Activated T-cell treated with anti-CD3 and anti-CD28 coated beads for 24 hours (primary cell): ENCODE measurements at places on chromosomes 5 and 9.

DNA sequence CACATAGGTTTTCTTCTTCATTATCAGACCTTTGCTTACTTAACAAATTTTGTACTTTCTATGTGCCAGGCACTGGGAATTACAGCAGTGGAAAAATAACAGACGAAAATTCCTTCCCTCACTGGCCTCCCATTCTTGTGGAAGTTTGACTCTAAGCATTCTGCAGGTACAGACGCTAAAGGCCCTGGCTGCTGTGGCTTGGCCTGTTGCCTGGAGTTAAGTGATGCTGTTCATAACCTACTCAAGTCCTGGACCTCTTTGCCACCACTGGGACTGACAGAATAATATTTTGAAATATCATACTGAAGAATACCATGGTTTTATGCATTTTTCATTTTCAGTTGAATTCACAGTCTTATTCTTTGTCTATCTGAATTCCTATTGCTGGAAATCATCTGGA, 97.3 kb upstream of the SPATA31C2 start:
- DNase-seq = no peak

DNA sequence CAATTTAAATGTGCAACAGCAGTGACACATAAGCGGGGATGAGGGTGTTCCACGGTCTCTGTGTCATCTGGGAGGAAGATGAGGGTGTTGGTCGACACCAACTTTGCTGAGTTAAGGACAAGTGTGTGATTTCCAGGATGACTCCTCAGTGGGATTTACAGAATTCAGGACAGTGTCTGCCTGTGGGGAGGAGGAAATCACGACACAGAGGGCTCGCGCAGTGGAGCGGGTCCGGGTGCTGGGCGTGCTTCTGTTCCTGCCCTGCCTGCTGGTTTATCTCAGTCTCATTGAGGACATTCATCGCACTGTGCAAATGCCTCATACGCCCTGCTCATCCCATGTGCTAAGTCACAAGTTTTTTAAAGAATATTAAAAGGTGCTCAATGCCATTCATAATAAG, 73.7 kb upstream of the ADAMTS2 start:
- DNase-seq = no peak

DNA sequence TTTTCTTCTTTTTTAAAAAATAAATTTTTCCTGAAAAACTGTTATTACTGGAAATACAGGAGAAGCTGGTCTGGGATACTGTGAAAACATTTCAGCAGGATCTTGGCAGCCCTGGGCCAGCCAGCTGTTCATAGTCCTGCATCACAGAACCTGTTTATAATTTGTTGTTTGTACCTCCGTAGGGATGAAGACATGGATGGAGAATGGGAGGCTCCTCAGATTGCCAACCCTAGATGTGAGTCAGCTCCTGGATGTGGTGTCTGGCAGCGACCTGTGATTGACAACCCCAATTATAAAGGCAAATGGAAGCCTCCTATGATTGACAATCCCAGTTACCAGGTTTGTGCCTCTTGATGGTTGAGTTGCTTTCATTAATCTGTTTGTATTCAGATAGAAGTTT, 12.4 kb upstream of the MAML1 start:
- DNase-seq = no peak

DNA sequence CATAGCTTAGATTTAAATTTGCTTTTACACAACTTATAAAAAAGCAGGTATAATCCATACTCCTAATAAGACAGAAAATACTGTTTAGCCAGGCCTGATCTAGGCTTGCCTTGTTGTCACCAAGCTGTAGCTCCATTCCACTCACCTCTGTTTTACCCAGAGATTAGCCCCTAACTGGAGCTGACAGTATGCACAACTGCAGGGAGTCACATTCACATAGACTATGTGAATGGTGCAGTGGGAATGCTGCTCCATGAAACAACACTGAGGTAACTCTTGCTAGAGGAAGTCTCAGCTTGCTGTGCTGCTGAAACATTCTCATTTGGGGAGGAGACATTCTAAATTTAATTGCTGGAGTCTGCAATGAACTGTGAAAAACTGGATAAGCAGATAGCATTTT, 209.1 kb downstream of the TMEM232 start:
- no peak for DNase-seq

DNA sequence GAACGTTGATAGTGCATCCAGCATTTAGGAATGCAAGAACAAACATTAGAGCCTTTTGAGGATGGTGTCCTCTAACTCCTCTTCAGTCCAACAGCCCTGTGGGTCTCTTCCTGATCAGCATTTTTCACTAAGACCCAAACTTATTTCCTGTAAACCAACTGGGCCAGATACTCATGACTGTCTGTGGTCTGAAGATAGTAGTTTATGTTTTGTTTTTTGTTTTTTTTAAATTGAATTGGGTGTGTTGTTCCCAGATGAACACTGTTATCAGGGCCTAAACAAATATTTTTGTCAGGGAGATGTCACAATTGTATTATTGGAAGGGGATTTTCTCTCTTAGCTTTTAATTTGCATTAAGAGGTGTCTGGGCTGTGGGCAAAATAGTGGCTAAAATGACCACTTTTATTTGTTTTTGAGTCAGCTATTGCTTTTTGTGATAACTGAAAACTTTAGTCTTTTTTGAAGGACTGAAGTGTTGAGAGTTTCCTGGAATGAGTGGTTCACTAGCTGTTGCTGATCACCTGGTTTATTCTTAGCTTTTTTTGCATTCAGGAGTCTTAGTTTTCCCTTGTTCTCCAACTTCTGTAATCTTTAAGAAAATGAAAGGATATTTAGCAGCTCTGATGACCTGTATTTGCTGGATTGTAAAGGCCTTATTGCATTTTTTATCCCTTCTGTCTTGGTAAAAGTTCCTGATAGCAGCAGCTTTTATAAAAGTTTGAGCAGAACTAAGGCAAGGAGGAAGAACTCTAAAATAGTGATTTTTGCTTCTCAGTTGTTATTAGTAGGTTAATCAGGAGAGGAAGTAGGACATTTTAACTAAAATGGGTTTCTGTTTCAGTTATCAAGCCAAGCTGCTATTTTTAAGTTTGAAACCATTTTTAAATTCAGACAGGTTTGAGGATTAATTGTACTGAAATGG, 5.5 kb downstream of the MAN2A1 start:
- DNase-seq = no peak

- DNase-seq = no peak
Observed at GRCh38 chr5:105392122-105392709, 1829.6 kb upstream of the NUDT12 start.

DNA sequence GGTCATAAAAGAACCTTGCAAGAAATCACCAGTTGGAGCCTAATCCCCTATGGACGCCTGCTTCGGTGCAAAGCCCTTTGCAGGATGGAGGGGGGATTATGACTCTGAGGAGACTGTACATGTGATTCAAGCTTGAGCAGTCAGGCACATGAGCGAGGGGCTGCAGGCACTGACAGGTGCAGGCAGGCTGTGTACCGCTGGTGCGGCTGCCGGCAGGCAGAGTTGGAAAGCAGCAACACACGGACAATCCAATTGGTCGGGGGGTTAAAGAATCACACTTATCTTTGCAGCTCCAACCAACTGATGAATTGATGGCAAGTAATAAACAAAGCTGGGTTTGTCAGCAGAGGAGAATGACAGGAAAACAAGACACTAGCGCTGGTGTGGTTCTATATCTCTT, 5.7 kb downstream of the WHRN start:
- DNase-seq = no peak

- no peak for DNase-seq
Observed at GRCh38 chr5:17402289-17403121, 95.5 kb upstream of the TAF11L2 start.

- DNase-seq = no peak
Observed at GRCh38 chr9:4713849-4714248, 27.2 kb downstream of the AK3 start.

DNA sequence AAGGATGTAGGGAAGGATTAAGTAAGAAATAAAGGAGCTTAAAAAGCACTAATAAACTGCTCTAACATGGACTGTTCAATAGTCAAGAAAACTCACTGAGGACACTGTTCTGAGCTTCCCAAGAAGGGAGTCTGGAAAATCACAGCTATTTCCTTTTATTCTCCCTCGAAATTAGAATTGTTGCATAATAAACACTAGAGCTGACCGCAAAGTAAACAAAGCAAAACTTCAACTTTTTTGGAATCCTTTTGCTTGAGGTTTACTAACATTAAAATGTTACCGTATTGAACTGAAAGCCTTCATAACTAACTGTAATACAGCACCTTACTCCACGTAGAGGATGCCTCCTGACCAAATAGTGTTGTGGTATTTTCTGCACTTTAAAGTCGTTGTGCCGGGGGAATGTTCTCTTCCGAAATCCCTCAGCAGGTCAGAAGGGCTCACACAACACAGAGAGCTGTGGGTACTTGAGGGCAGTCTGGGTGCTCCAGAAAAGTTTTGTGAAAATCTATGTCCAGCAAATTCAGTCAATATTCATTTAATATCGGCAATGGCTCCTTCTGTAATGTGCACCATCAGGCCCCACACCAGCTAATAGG, 59.2 kb downstream of the TTLL11 start:
- DNase-seq = no peak

- peak; percentile 33 for DNase-seq
Observed at GRCh38 chr5:88833371-88834130, 49.4 kb downstream of the MEF2C start.

DNA sequence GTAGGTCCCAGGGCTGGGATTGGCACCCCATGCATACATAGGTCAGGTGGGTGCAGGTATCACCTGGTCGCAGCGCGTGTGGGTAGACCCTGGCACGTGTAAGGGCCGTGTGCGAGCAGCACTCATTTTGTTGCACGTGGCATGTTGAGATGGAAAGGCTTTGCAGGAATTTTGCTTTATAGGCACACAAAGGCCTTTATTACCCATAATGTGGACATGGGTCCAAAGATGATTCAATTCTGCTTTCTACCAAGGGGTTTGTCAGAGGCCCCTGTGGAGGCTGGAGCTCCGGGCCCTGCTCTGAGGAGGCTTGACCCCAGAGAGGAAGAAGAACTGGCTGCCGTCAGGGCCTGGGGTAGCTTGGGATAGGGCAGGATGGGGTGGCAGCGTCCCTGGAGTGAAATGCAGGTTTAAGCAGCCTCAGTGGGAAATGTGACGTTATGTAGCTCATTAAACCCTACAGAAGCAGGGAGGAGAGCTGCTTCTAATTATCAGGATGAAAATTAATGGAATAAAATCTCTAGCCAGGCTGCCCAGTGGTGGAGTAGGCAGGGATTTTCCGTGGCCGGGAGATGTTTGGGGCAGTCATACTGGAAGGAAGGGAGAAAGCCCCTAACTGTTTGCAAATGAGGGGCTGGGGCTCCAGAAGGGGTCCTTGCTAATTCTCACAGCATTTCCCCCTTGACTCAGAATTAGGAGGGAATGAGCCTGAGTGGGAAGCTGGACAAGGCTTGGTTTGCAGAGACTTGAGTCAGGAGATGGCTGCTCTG, 103.3 kb upstream of the PITX1 start:
- no peak for DNase-seq

DNA sequence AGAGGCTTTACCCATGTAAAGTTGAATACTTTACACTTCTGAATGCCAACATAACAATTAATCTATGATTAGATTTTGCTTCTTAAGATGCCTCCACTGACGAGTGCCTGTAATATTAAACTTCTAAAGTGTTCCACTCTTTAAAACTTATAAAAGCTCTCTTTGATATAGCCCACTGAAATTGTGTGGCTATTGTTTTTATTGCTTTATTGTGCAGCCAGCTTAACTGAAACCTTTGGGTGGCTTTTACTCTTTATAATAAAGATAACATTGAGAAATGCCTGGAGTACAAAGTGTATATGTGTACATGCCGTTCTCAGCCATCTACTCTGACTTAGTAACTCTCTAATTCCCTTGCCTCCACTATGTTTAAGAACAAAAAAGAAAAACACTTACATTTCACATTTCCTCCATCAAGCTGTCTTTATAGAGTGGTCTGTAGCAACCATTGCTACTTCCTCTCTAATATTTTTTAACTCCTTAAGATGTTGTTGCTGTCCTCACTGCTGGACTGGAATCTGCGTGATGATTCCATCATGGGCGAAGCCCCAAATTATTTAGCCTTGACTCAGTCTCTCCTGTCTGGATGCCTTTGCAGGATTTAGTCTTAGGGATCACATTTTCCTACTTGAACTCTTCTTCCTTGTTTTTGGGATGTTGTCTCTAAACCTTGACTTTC, 9.1 kb downstream of the PIK3R1 start:
- no peak for DNase-seq

DNA sequence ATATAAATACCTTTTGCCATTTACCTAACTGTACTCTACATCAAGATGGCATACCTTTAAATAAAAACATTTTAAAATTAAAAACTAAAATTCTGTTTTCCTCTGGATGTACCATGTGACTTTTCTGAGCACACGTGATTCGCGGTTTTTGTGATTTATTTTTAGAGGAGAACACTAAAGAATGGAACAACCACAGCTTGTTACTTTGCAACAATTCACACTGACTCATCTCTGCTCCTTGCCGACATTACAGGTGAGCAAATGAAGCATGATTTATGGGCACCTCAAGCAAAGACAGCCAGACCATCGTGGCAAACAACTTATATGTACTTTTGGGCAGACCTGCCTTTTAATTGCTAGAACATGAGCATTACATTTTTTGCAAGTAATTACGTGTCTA, 61.3 kb downstream of the GDA start:
- no peak for DNase-seq

- no peak for DNase-seq
Observed at GRCh38 chr5:143143973-143144372, 259.5 kb downstream of the NR3C1 start.

DNA sequence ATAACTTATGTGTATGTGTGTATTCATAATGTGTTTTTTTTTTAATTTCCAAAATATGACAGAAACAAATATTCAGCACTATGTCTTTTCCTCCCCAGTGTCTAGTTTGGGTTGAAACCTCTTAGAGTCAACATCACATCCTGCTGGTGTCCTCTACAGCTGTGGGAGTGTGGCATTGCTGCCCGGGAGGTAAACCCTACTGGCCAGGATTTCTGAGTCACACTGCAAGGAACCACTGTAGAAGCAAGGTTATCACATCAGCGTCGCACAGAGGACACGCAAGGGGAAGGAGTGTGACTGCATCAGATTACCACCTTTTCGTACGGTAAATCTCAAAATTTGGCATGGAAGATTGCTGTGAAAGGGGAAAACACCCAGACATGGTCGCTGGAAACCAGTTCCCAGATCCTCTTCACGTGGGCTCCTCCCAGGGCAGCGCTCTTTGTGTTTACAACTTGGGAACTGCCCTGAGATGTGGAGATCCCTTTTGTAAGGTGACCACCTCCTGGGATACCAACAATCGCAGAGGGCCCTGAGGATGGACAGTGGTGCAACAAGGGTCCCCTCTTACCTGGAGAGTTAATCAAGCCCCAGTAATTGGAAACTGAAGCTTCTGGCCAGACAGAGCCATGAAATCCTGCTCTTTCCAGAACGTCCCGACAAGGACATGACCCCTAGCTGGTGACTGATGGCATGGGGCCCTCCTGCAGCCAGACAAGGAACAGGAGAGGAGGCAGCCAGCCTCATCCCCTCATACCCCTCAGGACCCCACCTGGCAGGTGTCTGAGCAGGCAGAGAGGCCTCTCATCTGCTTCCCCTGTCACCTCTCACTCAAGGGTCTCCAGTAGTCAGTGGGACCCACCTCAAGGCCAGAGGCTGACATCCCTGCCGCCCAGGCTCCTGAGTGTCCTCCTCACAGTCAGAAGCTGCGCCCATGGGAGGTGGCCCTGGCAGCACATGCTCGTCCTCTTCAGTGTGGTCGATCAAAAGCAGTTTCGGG, 194.7 kb downstream of the MED10 start:
- DNase-seq = no peak
